CD4-positive, alpha-beta T cell (primary cell): ENCODE measurements at places on chromosomes 2 and 18.

GRCh38 chr2:127176371-127177311 lies 43.5 kb downstream of the CYP27C1 start:
- DNase-seq: no peak

- DNase-seq: no peak
Measured at GRCh38 chr2:154195644-154196195, 324.0 kb downstream of the GALNT13 start.

DNA sequence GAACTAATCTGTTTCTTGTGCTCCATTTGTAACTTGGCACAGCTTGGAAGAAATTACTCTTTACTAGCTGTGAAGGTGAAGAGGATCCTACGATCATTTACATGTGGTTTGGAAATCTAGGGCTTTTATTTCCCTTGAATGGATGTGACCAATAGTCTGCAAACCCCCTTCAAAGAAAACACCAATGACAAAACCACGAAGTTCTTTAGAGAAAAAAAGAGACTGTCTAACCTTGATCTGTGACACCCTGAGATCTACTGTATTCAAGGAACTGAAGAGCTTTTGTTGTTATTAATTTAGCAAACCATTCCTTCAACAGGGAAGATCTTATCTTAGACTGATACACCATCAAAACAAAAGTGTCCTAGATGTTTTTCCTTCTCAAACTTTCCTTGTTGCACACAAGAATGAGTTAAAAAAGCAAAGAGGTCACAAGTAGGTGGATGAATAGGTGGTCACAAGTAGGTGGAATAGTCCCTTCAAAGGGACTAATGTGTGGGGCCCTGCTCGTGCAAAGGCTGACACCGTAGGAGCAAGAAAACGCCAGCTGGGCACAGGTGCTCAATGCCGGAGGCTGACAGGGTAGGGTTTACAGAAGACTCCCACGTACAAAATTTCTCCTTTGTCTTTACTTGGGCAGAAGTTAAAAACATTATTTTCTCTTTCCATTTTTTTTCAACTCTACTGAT lies 95.6 kb upstream of the ITGB6 start:
- no peak for DNase-seq

GRCh38 chr2:198314559-198315153 lies 510.3 kb downstream of the PLCL1 start:
- no peak for DNase-seq

GRCh38 chr18:76842837-76843530 lies 20.6 kb downstream of the ZNF236 start:
- DNase-seq: no peak

DNA sequence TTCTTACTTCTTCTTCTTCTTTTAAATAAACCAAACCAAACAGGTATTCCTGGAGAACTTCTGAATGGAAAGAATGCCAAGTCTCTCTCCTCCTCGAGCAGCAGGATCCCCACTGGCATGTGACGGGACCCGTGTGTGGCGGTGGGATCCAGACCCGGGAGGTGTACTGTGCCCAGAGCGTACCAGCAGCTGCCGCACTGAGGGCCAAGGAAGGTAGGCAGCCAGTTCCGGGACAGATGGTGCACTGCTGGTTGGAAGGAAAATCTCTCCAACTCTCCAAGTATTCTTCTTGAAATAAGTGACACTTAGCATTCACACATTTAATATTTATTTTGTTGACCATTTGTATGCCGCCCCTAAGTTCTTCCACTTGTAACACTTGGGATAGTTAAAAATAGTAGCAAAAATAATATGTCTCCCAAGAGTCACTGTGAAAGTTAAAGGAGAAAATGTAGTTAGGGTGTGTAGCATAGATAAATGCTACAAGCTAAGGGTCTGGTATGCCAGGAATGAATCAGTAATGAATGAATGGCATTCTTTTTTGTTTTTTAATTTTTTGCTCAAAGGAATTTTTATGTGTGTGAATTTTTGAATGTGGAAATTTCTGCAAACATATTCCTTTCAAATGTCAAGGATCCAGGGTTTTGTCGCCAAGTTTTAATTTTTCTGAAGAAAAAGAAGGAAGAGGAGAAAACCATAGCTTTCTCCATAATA lies 349.9 kb downstream of the THSD7B start:
- DNase-seq: no peak

GRCh38 chr18:63683152-63683551 lies 19.6 kb upstream of the SERPINB11 start:
- no peak for DNase-seq

DNA sequence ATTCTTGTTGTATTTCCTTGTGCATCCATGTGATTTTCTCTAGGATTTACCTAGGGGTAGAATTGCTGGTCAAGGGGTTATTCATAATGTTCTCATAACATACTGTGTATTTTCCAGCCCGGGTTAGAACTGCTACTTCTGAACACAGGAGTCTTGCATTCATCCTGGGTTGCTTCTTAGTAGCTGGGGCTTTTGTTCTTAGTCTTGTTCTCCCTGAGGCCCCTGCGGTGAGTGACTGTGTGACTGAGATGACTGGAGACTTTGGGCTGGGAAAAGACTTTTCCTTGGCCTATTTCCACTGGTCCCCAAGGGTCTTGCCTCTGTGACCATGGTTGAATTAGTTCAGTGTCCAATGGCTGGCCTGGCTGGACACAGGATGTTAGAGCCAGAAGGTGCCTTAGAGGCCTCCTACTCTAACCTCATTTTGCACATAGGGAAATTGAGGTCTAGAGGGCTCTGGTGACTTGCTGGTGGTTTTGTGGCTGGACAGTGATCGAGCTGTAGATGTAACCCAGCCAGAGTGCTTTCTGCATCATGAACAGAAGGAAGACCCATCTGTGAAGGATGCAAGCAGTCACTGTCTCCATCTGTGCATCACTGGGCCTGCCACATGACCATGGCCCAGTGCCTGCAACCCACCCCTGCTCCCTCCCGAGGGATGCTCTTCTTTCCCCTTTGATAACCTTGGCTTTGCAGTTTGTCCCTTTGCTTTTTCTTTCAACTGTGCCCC lies 233.3 kb downstream of the FHOD3 start:
- no peak for DNase-seq

DNA sequence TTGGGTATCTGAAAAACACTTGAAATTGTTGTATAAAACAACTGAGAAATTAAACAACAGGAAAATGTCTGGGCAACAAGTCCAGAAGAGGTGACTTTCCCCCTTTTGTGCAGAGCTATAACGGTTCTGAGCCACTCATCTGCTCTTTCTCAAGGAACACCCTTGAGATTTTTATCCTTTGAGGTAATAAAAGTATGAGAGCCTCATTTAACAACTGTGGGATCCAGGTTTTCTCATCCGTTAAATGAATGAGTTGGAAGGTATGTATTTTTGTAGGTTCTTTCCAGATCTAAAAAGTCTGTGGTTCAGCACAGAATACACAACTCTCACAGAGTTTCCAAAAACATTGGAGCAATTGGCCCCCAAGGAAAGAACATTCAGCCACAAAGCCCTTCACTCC lies 93.0 kb downstream of the ANKRD44 start:
- DNase-seq: no peak

DNA sequence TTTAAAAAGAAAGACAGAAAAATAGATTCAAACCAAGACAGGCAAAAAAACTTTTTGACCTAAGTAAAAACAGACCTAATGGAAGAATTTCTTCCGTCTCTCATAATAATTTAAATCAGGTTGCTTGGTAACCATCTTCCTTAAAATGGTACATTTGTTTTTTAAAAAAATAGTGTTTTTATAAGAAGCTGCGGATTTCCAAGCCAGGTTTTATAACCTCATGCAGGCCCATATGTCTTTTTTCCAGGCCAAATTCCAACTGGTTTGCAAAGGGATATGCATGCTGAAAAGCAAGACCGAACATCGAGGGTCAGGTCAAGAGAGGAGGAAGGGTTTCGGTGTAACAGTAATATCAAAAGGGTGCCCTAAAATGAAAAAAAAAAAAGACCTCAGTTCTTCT lies 172.9 kb downstream of the MAIP1 start:
- no peak for DNase-seq

DNA sequence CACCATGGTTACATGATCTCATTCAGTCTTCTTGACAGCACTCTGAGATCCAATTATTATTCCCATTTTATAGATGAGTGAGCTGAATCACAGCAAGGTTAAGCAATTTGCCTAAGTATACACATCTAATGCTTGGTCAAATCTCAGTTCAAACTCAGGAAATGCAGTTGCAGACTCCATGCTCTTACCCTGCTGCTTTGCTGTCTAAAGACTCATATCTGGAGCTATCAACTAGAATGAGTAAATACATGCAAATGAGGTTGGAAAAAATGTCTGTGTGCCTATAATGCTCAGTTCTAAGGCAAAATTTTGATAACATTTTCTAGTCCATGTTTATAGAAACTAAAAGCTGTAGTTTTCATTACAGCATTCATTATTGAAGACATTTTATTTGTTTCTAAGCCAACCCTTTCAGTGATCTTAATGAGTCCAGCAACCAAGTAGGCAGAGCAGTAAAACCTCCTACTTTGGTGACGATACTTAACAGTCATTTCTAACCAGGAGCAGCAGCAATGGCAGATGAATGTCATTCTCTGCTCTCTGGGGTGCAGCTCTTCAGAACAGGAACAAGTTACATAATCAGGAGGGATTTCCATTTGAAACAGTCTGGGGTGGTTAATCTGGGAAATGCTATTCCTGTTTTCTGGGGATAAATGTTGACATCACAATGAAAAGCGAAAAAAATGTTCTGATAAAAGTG lies 396.8 kb upstream of the UBE2E3 start:
- DNase-seq: no peak

DNA sequence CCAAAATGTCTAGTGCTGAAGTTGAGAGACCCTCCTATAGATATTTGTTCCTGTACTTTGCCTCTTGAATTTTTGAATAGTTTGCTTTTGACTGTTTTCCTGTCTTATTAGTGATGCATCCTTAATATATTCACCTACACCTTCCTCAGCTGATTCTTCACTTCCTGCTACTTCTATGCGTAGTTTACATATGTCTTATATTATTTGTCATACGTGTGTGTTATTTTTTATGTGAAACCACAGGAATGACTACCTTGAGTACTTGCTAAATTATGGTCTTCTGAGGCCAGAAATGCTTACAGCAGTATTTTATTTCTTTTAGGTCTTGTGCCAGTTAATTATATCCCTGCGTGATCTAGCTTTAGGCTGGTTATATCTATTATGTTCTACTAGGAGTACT lies 9.9 kb downstream of the UBE2E3 start:
- DNase-seq: no peak

DNA sequence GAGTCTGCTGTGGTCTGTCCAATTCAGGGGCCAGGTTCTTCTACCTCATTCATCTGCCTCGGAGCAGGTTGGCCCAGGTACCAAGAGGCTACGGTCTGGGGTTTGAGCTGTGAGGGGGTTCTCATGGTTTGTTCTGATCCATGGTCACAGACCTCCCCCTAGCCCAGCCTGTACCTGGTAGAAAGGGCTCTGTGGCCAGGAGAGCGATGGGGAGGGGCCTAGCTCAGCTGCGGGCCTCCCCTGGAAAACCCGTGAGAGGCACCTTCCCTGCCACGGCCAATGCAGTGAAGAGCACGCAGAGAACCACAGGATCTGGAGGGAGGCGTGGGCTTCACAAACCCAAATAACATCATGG lies 19.6 kb upstream of the ALLC start:
- DNase-seq: no peak

DNA sequence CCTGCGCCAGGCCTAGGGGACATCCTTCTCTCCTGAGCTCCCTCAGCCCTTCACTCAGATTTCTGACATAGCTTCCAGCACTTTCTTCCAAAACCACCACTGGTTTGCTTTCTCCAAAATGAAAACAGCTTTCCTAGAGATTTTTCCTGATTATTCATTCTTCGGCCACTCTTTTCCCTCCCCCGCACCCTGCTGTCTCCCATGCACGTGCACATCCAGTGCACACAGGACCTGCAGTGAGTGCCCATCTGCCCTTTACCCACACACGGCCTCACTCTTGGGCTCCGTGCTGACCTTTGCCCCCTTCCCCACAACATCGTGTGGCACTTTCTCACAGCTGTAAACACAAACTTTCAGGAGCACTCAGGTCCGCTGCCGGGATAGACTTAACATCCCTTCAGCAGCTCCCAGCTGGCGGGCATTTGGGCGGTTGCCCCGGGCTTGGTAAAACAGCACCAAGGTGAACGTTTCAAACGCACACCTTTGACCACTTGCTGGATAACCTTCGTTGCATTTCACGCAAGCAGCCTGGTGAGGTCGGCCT lies 25.8 kb downstream of the KIF1A start:
- DNase-seq: no peak

DNA sequence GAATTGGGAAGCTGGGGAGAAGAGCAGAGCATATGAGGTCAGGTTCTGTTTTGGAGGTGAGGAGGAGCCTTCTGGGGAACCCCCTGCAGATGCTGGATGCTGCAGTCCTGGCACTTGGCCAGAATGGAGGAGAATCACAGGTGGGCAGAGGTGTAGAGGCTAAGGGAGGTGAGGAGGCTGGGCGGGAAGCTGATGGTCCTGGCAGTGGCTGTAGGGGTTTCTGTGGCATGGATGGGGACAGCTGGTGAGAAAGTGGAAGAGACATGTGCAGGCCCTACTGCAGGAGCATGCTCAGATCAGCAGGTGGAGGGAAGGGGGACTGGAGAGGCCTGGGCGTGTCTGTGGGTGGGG lies 101.3 kb downstream of the DYSF start:
- no peak for DNase-seq

- DNase-seq: no peak
Measured at GRCh38 chr18:76354348-76354747, 140.7 kb downstream of the ZNF516 start.

DNA sequence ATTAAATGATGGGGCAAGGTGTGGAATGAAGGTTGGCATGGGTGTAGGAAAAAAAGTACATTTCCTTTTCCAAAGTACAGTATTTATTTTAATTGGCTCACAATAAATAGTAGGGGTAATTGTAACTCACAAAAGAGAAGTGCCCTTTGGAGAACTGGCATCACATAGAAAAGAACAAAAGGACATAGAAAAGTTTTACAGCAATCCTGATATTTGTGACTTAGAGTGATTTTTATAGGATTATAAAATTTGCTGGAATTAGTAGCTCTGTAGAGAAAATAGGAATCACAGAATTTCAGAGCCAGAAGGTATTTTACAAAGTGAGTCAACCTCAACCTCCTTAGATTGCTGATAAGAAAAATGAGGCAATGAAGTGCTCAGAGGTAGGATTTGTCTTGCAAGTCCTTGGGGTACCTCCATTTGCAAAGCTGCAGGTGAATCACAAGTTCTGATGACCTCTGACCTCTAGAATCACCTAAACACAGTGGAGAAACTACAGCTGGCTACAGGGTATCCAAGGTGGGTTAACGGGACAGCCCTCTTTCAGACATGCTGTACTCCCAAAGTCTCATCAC lies 133.6 kb downstream of the SOCS6 start:
- no peak for DNase-seq

DNA sequence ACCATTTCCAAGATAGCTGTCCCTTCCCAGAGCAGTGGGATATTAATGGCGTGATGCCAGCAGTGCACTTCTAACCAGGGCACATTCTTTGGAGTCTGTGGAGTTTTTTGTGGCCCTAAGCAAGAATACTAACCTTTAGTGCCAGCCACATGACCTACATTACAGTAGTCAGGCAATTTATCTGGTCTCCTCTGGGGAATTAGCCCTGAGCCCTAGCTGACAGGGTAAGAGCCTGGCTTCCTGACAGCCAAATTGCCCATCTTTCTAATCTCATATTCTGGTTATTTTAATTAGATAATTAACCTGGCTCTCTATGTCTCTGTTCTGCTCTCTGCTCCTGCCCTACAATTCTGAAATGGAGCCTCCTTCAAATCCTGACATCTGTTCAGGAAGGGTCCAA lies 5.2 kb downstream of the PFN4 start:
- no peak for DNase-seq
